ENCODE measurements at places on chromosomes 13 and 19.

GRCh38 chr13:107730813-107731212, 484.5 kb downstream of the LIG4 start:
- DNase-seq, result no peak

- DNase-seq, result no peak
Measured at GRCh38 chr13:35387682-35388250, 88.7 kb downstream of the MAB21L1 start.

- DNase-seq, result no peak
Measured at GRCh38 chr13:81139987-81140386, 799.1 kb upstream of the SPRY2 start.

- peak; percentile 8 for DNase-seq
Measured at GRCh38 chr13:24922387-24922744, 158.4 kb downstream of the RNF17 start.

DNA sequence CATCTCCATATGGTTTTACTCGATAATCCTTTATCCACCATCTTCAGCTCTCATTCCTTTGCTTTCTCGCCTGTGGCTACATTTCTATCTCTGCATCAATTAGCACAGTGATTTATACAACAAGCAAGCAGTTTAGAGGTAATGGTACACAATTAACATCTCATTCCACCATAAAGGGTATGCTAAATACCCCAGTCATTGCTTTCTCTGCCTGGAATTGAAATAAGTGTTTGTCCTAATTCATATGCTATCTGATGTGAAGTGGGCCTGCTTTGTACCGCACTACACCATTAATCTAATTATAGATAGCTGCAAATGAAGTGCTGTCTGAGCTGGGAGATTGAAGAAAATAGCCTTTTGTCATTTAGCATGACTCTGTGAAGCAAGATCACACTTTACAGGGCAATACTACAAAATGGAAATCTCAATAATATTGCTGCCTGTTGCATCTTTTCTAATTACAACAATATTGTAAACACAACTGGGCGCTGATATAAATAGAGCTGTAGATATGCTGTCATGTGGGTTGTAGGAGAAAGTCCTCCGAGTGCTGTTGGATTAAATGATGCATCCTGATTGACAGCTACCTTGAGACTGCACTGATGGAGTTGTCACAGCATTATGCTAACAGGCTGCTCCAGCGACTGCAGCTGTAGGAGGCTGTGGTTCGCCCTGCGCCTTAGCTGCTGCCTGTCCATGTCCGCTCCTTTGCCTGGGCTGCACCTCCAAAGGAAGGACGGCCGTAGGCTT, 78.2 kb downstream of the GGACT start:
- DNase-seq, result no peak

GRCh38 chr13:114097893-114098688, 34.3 kb downstream of the RASA3 start:
- DNase-seq, result no peak

DNA sequence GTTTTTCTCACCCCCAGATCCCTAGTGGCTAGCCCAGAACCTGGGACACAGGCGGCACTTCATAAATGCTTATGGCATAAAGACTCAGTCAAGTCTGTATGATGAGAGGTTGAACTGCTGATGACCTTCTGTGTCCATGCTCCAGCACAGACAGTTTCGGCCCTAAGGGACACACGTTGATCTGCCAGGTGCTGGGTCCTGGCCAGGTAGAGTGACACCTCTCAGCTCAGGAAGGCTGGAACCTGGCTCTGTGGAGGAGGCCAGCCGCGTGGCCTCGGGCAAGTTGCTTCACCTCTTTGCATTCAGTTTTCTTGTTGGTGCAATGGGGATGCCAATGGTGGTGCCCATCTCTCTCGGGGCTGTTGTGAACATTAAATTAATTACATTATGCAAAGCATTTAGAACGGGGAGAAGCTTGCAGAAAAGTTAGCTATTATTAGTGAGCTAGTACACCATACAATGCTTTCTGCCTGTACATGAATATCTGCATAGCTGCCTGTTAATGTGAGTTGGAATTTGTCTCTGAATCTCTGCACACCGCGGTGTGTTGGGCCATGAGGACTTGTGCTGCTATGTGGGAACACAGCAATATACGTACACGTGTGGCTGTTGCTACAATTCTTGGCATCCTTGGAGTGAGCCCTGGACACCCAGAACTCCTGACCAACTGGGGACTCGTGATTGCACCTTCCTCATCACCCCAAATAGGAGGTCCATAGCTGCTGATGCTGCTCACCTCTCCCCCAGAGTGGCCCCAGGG, 8.4 kb downstream of the GADD45B start:
- DNase-seq, result no peak

- DNase-seq, result no peak
Measured at GRCh38 chr19:41565379-41565720, 10.6 kb upstream of the CEACAM21 start.

- peak; percentile 76 for DNase-seq
Measured at GRCh38 chr19:17209126-17210036, 5.8 kb upstream of the USE1 start.

GRCh38 chr19:27794494-27795042, 1418.4 kb downstream of the UQCRFS1 start:
- DNase-seq, result no peak

- DNase-seq, result peak; percentile 66
Measured at GRCh38 chr19:10027158-10027997, 14.1 kb downstream of the RDH8 start.

- no peak for DNase-seq
Measured at GRCh38 chr19:45976178-45976577, 2.5 kb upstream of the NOVA2 start.

DNA sequence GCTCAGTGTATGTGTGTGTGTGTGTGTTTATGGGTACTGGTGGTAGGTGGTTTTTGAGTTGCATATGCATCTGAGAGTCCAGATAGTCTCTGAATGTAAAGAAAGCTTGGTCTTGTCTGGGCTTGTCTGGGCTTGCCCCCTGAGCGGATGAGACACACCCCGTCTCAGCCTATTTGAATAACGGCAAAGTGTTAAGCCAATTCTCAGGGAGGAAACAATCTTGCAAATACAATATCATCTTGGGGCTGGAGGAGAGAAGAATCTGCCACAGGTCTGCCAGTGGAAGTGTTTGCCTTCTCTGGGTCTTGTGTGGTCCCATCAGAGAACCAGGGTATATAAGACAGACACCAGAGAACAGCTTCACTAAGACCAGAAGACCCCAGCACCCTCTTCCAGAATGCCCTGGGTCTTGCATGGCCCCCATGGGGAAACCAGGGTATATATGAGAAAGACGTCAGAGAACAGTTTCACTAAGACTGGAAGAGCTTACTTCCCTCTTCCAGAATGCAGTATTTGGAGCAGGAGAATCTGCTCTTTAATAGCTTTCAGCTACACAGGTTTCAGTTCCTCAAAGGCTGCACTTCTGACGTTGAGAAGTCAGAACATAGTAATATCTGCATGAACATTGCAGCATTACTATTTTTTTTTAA, 13.3 kb downstream of the CD70 start:
- no peak for DNase-seq

DNA sequence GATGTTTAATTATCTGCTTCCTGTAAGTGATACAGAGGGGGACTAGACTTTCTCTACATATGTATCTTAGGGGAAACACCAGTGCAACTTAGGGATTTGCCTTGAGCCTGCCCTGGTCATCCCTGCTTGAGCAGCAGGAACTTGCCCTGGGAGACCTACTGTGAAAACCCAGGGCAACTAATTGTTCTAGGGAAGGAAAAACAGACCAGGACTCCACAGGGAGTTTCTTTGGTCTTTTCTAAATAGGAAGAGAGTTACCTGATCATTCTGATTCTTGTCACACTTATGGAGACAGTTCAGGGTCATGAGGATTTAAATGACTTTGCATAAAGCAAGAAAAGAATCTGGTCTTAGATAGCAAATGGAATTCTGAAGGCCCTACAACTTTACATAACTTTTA, 89.1 kb downstream of the WASF3 start:
- DNase-seq, result no peak

DNA sequence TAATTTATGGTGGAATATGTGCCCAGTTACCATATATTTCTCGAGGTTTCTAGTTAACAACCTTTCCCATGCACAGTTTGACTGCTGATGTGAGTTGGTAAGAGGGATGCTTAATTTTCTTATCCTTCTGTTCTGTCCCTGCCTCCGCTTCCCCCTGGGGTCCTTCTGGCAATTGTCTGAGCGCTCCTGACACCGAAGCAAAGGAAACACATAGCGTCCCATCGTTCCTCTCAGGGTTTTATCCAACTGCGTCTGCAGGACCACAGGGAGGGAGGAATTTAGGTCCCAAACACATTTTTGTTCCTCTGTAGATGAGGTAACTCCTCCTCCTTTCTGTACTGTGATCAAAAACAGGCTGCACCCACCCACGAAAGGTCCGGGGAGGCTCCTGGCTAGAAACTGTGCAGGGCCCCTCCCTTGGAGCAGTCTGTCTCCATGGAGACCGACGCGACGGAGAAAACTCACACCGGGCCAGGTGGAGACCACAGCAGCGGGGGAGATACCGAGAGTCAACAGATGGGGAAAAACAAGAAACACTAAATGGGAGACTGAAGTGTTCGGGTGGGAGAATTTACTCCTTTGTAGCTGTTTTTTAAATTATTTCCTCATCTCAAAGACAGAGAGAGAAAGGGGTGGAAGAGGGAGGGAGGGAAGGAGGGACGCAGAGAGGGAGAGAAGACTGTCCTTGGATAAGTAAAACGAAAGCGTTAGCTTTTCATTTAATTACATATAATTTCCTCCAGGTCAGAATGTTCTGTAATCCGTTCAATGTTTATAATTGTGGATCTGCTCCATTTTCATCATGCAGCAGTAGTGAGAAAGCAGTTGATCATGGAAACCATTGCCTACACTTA, 191.8 kb upstream of the NBEA start:
- DNase-seq, result no peak

DNA sequence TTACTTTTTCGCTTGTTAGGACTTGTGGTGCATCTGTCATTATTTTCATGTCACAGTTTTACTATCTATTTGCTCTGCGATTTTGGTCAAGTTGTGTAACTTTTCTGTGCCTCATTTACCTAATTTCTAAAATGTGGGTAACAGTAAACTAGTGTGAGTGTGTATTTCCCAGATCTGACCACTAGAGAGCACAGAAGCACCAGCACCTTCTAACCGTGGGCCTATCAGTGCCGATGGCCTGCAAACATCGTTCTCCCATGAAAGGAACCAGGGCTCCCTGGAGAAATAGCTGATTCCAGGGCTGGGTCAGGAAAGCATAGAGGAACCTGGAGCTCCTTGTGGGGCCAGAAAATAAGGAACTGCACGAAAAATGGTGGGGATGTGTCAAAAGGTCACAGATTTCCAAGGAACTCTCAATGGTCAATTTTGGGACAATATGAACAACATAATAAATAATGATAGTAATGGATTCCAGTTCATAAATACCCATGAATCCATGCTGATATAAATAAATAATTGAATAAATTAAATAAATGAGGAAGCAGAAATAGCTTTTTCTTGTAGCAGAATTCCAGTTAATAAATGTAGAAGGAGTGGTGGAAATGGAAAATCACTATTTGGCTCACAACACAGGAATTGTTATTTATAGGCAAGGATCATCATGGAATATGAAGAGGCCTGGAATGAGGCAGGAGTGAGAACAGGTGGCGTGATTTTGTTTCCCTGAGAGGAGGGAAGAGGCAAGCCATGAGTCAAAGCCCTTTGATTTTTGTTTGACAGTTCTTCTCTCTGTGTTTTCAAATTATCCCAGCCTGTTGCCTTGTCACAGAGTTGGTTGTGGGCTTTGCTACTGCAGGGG, 31.1 kb downstream of the CEACAM8 start:
- no peak for DNase-seq

DNA sequence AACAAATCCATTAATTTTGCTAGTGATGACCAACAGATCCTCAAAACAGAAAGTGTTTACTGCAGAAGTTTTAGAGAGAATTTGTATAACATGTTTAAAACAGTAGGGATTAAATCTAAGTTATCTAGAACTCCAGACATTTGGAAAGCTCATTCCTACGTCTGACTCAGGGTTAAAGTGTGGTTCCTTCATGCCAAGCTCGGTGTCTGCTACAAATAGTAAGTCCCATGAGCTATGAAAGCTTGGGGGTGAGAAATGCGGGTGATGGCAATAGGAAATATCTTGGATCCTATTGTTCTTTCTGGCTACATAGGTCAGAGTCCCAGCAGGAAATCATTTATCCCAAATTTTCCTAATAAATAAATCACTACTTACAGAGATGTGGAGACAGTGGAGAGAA, 867.1 kb downstream of the UQCRFS1 start:
- no peak for DNase-seq

DNA sequence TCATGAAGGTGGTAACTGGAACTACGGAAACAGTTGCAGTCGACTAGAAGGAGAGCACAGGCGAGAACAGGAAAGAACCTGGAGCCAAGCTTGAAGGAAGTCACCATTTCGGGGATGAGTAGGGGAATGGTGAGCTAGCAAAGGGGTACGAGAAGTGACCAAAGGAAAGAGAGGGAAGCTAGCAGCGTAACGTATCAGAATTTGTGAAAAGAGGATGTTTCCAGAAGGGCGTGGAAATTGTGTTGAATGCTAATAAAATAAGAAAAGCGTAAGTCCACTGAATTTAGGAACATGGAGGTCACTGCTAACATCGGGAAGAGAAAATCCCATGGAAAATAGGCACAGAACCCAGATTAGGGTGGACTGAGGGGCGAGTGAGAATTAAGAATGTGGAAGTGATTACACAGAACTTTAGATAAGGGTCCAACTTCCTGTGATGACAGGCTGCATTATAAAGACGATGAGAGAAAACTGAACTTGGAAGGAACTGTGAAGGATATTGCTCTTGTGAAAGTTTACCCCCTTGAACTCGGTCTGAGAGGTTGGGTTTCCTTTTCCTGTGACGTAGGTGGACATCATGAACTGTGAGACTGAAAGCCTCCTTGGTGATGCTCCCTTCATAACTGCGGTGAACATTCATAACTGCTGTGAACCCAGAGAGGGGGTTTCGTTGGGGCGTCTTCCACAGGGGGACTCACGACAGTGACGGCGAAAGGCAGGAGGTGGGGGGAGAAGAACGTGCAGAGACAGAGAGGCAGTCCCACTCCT, 2.0 kb upstream of the FFAR2 start:
- DNase-seq, result no peak

DNA sequence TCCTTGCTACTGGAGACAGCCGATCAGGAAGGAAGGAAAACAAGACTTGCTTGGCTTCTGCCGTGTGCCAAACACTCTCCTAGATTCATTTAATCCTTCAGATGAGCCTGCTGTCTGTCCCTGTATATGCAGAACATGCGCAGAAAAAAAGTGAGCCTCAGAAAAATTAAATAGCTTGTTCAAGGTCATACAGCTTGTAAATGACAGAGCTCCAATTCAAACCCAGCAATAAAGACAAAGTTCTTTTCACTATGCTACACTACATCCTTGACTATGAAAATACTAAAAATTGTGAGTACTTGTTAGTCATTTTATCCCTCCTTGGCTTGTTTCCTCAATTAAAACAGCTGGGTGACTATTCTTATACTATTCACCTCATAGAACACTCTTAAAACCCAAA, 121.4 kb downstream of the KCNRG start:
- DNase-seq, result no peak

DNA sequence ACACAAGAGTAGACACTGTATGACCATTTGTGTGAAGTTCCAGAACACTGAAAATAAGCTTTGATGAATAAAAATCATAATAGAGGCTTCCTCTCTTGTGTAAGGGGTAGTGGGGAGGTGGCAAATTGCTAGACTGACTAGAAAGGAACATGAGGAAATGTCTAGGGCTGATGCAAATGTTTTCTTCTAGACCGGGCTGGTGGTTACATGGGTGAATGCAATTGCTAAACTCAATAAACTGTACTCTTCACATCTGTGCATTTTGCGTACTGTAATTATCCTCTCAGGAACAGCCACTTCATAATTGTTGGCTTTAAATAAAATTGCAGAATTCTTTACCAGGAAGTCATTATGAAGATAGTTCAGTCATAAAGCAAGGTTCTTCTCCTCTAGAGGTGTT, 5.2 kb upstream of the KBTBD7 start:
- no peak for DNase-seq

GRCh38 chr13:41085961-41086585, 24.8 kb downstream of the WBP4 start:
- DNase-seq, result no peak

Data from CMK (cell line).